Fibroblast of lung (primary cell): ENCODE measurements at places on chromosomes 2 and 18. TPM values are rescaled to one million over a fixed set of nuclear protein-coding genes. Genes with fewer than 3 reads are reported as not detected.

YPEL5 gene
- 62.6 and 94.7 TPM in 2 replicates for polyA plus RNA-seq

GRCh38 chr18:9428862-9429661 is 46.3 kb upstream of the RALBP1 start:
- no peak for DNase-seq
- H3K27me3 ChIP-seq, result no peaks in the 10 kb centered on the region
- H3K4me3 ChIP-seq, result no peak overlapping the region
- no peak overlapping the region for H3K27ac ChIP-seq
- peaks cover 1% of the 10 kb centered on the region for H3K4me1 ChIP-seq

DNA sequence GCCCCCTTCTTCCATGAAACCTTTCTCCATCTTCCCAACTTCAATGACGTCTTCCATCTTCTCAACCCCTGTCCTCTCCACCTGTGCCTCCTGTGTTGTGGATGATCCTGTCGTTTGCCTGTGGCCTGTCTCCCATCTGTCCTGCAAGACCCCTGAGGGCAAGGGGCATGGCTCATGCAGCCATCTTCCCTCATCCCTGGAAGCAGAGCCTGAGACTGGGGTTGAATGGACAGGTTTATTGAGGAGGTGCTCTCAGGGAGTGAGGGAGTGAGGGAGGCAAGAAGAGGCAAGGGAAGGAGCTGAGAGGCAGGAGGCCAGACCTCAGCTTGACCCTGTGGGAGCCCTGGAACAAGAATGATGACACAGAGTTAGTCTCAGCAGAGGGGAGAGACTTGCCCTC is 7.3 kb downstream of the SPATA3 start:
- no peaks in the 10 kb centered on the region for H3K4me1 ChIP-seq
- H3K27ac ChIP-seq, result no peak overlapping the region
- no peak overlapping the region for H3K4me3 ChIP-seq
- DNase-seq, result no peak

DNA sequence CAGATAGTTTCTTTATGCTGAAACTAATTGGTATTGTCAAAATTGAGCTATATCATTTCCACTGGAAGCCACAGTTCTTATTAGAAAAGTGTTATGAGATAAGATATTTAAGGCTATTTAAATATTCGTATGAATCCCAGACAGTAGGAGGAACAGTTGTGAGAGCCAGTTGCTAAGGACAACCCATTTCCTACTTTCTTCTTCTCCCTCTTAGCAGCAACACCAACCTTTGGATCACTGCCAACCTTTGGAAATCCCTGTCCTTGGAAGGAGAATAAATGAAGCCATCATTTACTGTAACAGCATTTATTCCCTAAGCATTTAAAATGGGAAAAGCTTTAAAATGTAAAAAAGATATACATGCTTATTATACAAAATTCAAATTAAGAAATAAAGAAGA is 85.8 kb downstream of the PLCL1 start:
- H3K4me3 ChIP-seq, result no peak overlapping the region
- no peaks in the 10 kb centered on the region for H3K36me3 ChIP-seq
- H3K27ac ChIP-seq, result no peak overlapping the region
- H3K27me3 ChIP-seq, result no peaks in the 10 kb centered on the region
- no peak for DNase-seq

- no peak overlapping the region for H3K4me3 ChIP-seq
- H3K27me3 ChIP-seq, result no peaks in the 10 kb centered on the region
- DNase-seq, result no peak
- H3K27ac ChIP-seq, result no peak overlapping the region
Measured at GRCh38 chr18:79525556-79526467, 130.1 kb downstream of the NFATC1 start.

- no peaks in the 10 kb centered on the region for H3K4me1 ChIP-seq
- no peaks in the 10 kb centered on the region for H3K27me3 ChIP-seq
- no peak for DNase-seq
- H3K4me3 ChIP-seq, result no peak overlapping the region
- H3K36me3 ChIP-seq, result peaks cover 7% of the 10 kb centered on the region
Measured at GRCh38 chr18:12458771-12459170, 51.0 kb downstream of the PRELID3A start.

ABCG5 gene
- polyA plus RNA-seq, result not detected in 2 replicates

GPR35 gene
- polyA plus RNA-seq, result 0.09 TPM in 1 of 2 replicates, not detected in the other

DNA sequence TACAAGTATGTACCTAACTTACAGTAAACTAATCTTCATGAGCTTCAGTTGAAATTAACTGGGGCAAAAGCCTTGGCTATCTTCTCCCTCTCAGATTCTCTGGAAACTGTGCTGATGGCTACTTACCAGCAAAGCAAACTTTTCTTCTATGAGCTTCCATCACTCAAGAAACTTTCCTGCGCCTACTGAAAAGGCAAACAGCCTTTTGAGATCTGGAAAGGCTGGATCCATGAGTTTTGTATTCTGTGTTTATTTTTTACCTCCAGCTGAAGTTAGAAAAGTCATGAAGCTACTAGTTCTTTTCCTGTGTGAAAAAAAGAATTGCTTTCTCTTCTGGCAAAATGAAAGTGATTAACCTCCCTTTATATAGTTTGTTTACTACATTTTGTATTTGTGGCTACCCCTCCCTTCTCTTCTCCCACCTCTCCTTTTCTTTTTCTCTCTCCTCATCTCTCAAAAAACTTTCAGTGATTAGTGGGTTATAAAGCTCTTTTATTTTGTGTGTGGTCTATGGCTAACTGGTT is 49.2 kb upstream of the RNF152 start:
- H3K27ac ChIP-seq, result no peak overlapping the region
- no peaks in the 10 kb centered on the region for H3K36me3 ChIP-seq
- no peak for DNase-seq
- no peaks in the 10 kb centered on the region for H3K27me3 ChIP-seq

- no peak for DNase-seq
- no peaks in the 10 kb centered on the region for H3K27me3 ChIP-seq
Measured at GRCh38 chr2:211281430-211282073, 725.2 kb downstream of the CPS1 start.

RALBP1 gene
- polyA plus RNA-seq, result 67.5 and 72.4 TPM in 2 replicates

DNA sequence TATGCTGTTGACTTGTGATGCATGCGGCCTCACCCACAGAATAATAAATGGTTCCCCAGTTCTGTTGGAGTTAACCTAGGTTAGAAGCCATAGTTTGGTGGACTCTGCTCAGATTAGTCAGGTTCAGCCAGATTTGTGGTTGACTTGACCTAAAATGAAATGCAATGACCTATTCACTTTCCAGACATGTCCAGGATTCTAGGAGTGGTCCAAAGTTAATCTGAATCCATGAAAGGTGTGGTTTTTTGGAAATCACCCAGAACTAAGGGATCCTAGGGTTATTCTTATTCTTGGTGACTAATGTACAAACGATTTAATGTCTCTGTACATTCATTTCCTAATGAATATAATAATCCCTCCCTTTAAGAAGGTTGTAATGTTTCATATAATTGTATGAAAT is 88.9 kb upstream of the RBBP8 start:
- no peak for DNase-seq
- H3K4me3 ChIP-seq, result no peak overlapping the region

- H3K4me3 ChIP-seq, result no peak overlapping the region
- H3K27ac ChIP-seq, result no peak overlapping the region
- H3K4me1 ChIP-seq, result peaks cover 2% of the 10 kb centered on the region
Measured at GRCh38 chr2:237791977-237792727, 6.4 kb upstream of the RBM44 start.

TLX2 gene
- not detected in 2 replicates for polyA plus RNA-seq

DNA sequence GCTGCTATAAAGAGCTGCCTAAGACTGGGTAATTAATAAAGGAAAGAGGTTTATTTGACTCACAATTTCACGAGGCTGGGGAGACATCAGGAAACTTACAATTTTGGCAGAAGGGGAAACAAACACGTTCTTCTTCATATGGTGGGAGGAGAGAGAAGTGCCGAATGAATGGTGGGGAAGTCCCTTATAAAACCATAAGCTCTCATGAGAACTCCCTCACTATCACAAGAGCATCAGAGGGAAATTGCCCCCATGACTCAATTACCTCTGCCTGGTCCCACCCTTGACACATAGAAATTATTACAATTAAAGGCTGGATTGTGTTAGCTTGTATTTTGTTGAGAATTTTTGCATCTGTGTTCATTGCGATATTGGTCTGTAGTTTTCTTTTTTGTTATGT is 460.5 kb upstream of the RAB6C start:
- no peak overlapping the region for H3K4me3 ChIP-seq

DNA sequence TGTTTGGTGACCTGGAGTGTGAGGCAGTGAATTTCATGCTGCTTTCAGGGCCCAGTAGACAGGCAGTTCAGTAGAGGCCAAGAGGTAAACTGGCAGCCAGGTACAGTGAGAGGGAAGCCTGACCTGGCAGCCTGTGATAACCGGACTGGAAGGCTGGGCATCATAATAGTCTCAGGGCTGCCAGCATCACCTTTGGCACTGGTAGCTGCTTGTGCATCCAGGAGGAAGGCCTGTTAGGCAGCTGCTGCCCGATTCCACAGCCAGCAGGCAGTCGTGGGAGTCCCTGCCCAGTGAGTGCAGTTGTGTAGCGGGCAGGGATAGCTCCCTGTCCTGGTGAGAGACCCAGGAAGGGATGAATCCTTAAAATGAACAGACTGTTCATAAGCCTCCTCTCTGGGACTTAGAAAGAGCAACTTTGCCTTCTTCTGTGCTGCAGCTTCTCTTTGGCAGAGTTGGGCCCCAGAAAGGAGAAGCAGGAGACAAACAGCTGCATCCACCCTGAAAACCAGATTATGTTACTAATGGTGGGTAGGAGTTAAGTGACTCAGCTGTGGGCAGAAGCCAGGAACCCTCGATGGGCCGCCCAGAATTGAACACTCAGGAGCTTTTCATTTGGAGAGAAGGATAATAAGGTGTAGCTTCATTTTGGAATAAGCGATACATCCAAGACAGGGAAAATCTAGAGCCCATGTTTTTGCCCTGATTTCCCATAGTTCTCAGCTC is 8.1 kb upstream of the GPBAR1 start:
- H3K27ac ChIP-seq, result no peak overlapping the region
- DNase-seq, result peak; percentile 32
- no peaks in the 10 kb centered on the region for H3K27me3 ChIP-seq
- H3K4me3 ChIP-seq, result no peak overlapping the region

TMEM247 gene
- not detected in 2 replicates for polyA plus RNA-seq

- no peak for DNase-seq
- no peaks in the 10 kb centered on the region for H3K4me1 ChIP-seq
- no peaks in the 10 kb centered on the region for H3K27me3 ChIP-seq
- no peak overlapping the region for H3K4me3 ChIP-seq
- no peak overlapping the region for H3K27ac ChIP-seq
Measured at GRCh38 chr2:38991899-38992298, 102.2 kb downstream of the ARHGEF33 start.

GRCh38 chr2:85921659-85922058 is 32.9 kb upstream of the ST3GAL5 start:
- no peaks in the 10 kb centered on the region for H3K4me1 ChIP-seq
- no peak overlapping the region for H3K4me3 ChIP-seq
- H3K36me3 ChIP-seq, result no peaks in the 10 kb centered on the region
- H3K27ac ChIP-seq, result no peak overlapping the region

DNA sequence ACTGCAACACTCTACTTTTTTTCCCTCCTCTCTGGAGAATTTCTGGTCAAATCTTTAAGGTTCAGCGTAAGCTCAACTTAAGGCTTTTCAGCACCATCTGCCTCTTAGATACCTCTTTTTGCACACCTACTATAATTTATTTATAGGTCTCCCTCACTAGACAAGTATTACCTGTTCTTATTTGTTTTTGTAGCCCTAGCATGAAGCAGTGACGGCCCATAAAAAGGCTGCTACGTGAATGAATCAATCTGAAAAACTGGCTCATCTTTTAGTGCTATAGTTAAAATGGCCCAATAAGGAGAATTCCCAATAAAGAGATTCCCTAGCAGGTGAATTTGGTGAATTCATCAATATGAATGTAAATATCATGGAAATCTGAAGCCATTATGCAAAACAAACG is 6.5 kb downstream of the RNF149 start:
- DNase-seq, result no peak
- peaks cover 9% of the 10 kb centered on the region for H3K4me1 ChIP-seq
- peaks cover 2% of the 10 kb centered on the region for H3K36me3 ChIP-seq
- H3K4me3 ChIP-seq, result no peak overlapping the region
- no peak overlapping the region for H3K27ac ChIP-seq

DNA sequence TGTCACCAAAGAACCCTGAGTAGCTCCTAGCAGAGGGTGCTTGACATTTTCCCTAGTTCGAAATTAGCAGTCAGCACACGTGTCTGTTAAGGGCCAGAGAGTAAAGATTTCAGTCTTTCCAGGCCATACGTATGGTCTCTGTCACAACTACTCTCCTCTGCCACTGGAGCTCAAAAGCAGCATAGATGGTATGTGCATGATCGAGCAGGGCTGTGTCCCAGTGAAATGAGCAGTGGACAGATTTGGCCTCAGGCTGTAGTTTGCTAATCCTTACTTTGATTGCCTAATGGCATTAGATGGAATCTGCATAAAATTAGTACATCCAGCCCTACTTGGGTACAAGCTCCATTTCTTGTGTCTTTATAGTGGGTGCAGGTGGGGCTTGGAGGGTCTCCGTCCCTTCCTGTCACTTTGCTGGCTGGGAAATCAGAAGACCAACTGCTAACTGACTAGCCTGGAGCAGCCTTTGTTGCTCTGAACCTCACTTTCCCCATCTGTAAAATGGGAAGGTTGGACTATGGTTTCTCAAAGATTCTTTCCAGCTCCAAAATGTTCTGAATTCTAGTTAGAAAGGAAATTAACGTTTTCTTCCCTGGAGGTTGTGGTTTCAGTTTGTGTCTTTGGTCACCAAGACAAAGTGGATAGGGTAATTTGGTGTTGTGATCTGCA is 108.5 kb downstream of the GLI2 start:
- no peaks in the 10 kb centered on the region for H3K4me1 ChIP-seq
- H3K27ac ChIP-seq, result no peak overlapping the region
- no peak overlapping the region for H3K4me3 ChIP-seq

- DNase-seq, result no peak
- H3K36me3 ChIP-seq, result no peaks in the 10 kb centered on the region
- H3K4me1 ChIP-seq, result peaks cover 19% of the 10 kb centered on the region
- H3K27ac ChIP-seq, result no peak overlapping the region
Measured at GRCh38 chr2:150258781-150259307, 228.6 kb downstream of the RND3 start.

SPDYA gene
- polyA plus RNA-seq, result 0.06 and 0.09 TPM in 2 replicates

DNA sequence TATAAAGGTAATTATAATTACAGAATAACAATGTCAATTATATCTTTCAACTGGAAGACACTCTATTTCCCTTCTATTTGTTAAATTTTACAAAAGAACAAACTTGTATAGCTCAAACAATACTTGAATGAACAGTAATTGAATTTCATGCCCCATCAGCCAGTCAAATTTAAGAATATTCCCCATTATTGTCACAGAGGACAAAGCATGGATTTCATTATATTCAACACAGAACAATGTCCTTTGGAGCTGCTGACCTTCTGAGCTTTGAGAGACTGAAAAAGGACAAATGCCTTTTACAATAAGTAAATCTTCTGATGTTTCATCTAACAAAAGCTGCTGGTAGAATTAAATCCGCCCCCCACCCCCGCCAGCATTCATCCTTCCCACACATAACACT is 187.5 kb upstream of the MC4R start:
- no peaks in the 10 kb centered on the region for H3K4me1 ChIP-seq
- no peak overlapping the region for H3K27ac ChIP-seq
- no peak for DNase-seq
- H3K4me3 ChIP-seq, result no peak overlapping the region
- no peaks in the 10 kb centered on the region for H3K27me3 ChIP-seq
